ENCODE measurements at places on chromosomes 1 and 21.

GRCh38 chr1:12113433-12114339 lies 50.6 kb downstream of the TNFRSF8 start:
- no peak for DNase-seq

DNA sequence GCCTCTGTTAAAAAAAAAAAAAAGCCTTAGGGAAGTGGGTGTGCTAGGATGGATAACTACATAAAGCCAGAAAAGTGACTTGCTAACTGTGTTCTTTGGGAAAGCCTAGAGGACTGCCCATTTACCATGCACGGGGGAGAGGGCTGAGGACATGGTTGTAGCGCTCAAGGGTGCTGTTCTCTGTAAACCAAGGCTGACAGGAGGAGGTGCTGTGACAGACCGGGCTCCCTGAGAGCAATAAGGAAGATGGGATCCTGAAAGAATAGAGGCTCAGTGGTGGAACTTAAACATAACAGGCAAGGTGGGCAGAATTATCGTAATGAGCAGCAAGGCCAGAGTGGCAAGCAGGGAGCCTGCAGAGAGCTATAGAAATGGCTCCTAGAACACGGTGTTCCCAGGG lies 98.5 kb upstream of the DISP3 start:
- DNase-seq = no peak

DNA sequence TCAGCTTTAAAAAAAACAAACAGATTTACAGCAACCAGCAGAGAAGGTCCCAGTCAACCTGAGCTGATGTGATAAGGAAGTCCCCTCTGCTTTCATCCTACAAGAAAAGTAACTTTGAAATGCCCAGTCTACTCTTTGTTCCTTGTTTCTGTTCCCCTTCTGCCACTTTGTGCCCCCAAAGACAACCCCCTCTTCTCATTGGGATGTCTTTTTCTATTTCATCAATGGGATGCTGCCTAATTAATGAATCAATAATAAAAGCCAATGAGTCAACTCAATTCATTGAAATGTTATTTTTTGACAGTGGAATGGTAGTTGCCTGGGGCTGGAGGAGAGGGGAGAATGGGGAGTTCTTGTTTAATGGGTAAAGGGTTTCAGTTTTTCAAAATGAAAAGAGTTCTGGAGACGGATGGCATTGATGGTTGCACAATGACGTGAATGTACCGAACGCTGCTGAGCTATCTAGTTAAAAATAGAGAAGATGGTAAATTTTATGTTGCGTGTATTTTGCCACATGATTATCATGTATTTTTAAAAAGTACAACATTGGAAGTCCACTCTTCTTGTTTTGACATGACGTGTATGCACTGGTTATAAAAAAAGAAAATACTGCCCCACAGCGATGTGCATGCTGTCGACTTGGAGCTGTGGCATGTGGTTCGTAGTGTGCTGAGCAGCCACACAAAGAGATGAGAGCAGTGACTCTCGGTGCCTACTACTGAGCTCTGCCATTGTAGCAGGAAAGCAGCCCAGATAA lies 22.4 kb upstream of the PADI2 start:
- DNase-seq = no peak

GRCh38 chr1:206834711-206835110 lies 30.7 kb upstream of the IL20 start:
- no peak for DNase-seq

DNA sequence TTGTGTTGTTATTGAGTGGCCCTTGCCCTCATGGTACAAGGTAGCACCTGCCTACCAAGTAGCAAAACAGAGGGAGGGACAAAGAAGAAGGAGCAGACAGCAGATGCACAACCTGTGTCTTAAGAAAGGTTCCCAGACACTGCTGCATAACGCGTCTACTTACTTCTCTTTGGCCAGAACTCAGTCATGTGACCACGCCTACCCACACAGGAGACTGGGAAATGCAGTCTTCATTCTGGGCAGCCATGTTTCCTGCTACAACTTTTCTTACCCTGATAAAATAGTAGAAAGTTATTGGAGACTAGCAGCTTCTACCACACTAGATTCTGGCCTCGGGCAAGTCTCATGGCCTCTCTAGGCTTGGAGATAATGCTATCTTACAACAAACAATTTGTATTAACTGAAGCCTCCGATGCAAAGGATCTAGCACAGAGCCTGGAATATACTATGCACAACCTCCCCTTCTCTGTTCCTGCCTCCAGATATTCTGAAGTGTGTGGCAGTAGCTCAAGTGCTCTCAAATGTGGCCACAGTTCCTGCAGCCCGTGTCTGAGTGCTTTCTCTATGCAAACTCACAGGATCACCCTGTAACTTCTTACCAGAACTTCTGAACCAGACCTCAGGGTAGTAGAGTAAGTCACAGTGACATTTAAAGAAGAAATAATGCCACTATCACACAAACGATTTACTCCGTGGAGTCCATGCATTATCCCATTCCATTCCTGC lies 34.1 kb upstream of the BTG2 start:
- DNase-seq = no peak

DNA sequence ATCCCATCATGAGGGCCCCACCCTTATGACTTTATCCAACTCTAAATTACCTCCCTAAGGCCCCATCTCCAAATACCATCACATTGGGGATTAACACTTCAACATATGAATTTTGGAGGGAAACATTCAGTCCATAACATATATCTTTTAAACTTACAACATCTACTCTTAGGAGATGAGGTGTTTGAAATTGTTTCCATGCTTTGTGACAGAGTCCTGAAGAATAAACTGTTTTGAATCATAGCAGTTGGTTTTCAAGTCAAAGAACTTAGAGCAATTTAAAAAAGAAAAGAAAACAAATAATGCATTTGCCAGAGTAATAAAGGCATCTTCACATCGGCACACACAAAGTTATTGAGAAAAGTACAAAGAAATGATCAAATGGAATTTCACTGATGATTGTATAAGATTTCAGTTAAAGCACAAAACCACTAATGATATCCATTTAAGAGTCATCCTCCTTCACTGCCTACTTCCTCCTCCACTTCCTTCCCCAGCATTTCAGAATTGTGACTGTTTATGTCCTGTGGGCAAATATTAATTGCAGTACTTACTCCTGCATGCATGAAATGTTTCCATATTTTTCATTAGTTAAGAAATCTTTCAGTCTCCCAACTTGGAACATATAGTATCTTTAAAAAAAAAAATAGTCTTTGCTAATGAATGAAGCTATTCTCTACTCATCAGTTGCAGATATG lies 202.0 kb downstream of the LRRC40 start:
- no peak for DNase-seq

- DNase-seq = no peak
Observed at GRCh38 chr1:6727535-6727934, 25.9 kb upstream of the DNAJC11 start.

- no peak for DNase-seq
Observed at GRCh38 chr1:87786861-87787545, 458.3 kb downstream of the LMO4 start.

DNA sequence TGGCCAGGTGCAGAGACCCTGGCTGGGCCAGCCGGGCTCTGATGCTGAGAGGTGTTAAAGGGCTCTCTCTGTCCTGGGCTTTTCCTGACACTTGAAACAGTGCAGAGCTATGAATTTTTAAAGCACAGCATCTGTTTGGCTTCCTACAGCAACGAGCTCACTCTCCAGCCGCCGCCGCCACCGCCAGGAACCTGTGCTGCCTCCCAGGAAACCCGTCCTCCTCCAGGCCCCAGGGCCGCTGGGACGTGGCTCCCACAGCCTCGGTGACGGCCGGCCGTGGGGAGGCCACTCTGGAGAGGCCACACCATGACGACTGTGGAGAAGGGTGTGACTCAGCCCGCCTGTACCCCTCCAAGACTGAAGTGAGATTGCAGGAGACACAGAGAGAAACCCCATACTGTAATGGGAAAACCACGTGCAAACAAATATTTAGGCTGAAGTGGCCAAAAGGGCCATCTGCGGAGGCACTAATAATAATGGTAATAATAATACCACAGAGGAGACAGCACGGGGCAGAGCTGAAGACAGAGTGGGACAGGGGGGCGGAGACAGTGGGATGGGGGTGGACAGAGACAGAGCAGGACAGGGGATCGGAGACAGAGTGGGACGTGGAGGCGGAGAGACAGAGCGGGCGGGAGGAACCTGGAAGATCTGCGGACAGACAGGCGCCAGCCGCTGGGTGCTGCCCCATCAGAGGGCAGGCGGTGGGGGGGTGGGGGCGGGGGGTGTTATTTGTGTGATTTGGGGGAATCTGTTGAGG lies 139.2 kb downstream of the CASZ1 start:
- DNase-seq = no peak

DNA sequence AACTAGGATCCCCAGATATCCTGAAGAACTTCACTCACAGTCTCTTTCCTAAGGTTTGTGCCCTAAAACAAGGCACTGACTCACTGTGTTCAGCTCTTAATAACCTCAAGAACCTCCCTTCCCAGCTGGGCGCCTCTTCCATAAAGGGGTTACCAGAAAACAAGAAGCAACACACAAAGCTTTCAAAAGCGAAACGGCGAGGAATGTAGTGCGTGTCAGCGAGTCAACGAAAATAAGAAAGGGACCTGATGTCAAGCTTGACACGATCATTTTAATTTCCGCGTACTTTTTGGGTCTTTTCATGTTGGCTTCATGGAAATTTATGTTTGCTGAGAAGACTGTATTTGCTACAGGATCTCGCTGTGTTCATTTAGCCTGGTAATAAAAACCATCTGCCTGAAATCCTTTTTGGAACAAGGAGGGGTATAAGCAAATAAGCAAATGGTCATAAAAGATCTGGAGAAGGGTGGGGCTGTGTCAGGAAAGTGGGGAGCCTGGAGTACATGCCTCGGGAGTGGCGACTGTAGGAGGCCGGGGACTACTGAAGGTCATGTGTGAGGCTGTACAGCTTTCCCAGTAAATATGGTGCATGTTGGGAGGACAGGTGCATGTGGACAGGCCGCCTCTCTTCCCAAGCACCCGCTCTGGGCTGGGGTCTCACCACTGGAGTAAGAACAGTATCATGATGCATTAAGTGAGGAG lies 11.4 kb upstream of the CLDN14 start:
- no peak for DNase-seq

DNA sequence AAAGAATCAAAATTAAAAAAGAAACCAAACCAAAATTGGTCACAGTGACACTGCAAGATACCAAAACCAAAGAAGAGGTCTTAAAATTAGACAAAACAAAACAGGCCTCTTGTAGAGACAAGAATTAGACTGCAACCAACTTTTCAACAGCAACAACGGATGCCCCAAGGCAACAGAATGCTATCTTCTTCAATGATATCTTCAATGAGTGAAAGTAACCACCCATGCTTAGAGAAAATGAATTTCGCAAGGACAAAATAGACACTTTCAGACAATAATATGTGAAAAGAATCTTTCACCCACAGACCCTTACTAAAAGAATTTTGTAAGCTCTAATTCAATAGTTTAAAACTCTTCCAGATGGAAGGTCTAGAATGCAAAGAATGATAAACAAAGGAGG lies 41.7 kb downstream of the USP48 start:
- no peak for DNase-seq

- DNase-seq = no peak
Observed at GRCh38 chr1:22132517-22133235, 10.2 kb downstream of the WNT4 start.

GRCh38 chr1:116572771-116573430 lies 2.1 kb upstream of the CD58 start:
- no peak for DNase-seq

- DNase-seq = no peak
Observed at GRCh38 chr1:32195972-32196823, 4.2 kb upstream of the CCDC28B start.

GRCh38 chr1:92940541-92940940 lies 20.7 kb downstream of the DIPK1A start:
- no peak for DNase-seq

GRCh38 chr21:31287201-31287600 lies 56.9 kb downstream of the TIAM1 start:
- no peak for DNase-seq

- DNase-seq = no peak
Observed at GRCh38 chr1:220409771-220410595, 118.0 kb upstream of the MARK1 start.

GRCh38 chr1:81226603-81226928 lies 574.2 kb upstream of the ADGRL2 start:
- no peak for DNase-seq

- DNase-seq = no peak
Observed at GRCh38 chr1:244962130-244962529, 97.8 kb upstream of the HNRNPU start.

- DNase-seq = no peak
Observed at GRCh38 chr21:44829507-44830092, 11.7 kb upstream of the SUMO3 start.

DNA sequence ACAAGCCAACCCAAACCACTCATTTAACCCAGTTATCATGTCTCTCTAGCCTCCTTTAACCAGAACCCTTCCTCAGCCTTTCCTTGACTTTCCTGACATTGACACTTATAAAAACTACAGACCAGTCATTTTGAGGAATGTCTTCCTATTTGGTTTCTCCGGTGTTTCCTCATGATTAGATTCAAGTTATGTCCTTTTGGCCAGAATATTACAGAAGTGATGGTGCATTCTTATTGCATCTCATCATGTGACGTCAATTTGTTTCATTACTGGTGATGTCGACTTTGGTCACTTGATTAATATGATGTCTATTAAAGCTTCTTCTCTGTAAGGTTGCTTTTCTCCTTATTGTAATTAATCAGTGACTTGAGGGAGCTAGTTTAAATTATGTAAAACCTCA lies 6.1 kb upstream of the RCSD1 start:
- DNase-seq = no peak

DNA sequence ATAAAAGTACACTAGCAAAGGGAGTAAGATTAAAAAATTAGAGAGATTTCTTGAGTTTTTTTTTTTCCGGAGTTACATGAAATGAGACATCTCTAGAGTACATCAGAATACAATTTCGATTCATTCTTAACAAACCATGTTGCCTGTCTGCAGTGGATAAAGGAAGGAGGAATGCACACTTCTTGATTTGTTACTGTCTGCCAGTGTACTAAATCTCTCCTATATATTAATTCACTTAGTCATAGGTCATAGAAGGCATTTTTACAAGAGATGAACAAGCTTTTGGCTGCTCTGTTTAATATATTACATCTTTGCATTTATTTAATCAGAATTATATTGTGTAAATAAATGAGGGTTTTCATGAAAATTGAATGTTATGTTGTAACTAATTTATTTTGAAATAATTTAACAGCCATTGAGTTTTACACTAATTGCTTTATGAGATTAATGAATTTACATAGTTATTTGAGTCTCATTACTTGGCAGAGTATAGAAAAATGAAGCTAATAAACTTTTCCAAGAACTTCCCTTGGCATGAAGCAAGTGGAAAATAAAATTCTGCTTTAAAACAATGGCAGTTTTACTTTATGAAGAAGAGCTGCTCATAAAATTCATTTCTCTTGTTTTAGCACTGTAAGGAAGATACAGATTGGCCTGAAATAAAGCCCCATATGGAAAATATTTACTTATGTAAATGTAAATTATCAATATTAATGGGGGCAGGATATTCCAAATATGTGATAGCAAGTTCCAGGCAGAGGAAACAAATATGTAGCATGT lies 1284.7 kb downstream of the BRINP3 start:
- no peak for DNase-seq
